Cortex of kidney (tissue), 1 donor: ENCODE measurements at places on chromosomes 7 and 10.

DNA sequence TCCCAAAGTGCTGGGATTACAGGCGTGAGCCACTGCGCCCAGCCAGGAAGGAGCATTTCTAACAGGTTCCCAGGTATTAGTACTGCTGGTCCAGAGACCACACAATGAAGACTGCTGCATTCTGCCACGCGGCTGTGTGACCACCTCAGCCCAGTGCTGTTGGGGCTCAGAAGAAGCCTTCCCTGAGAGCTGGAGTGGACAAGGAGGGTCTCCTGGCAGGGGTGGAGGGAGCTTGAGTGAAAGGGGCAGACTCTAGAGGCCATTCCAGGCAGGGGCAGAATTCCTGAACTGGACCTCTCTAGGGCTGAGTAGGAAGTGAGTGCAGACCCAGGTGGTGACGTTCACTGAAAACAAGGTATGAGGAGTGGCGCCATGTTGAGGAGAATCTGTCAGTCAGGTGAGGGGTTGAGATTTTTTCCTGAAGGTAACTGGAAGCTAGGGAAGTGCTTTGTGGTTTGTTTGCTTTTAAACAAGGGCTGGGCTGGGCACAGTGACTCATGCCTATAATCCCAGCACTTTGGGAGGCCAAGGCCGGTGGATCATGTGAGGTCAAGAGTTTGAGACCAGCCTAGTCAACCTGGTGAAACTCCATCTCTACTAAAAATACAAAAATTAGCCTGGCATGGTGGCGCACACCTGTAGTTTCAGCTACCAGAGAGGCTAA, 67.6 kb downstream of the TACC2 start:
- DNase-seq, result no peak

GRCh38 chr10:110209926-110210673, 2.7 kb downstream of the MXI1 start:
- no peak for DNase-seq

GRCh38 chr7:5082806-5083205, 37.1 kb downstream of the RBAK start:
- no peak for DNase-seq

DNA sequence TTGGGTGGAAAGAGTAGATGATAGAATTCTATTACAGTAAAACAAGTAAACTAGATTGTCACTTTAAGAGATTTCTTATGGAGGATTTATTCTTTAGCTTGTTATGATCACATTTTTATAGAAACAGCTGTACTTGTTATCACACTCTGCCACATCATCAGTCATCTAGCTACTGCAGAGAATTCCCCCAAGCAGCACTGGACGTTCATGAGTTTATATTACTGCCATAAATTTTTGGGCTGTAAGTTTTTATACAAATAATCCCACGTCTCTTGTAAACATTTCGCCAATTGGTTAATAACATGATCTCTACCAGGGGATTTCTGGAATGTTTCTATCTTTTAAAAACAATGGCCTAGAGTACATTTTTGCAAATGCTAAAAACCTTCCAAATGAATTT, 238.8 kb downstream of the POLR1F start:
- DNase-seq, result no peak

GRCh38 chr7:256981-257646, 32.9 kb upstream of the FOXL3 start:
- no peak for DNase-seq

DNA sequence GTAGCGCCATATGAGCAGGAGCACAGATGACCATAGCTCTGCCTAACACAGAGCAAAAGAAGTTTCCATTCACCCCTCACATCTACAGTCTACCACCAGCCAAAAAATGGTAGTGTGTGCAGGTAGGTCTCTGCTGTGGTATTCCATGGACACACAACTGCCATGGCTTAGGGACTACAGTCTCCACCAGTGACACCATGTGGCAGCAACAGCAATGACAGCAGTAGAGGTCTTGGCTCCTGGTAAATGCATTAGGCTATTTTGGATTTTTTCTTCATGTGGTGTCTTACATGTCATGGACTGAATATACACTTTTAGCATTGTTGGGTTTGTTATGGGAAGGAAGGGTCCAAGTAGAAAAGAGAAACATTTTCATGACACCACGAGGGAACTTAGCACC, 70.1 kb upstream of the CABCOCO1 start:
- DNase-seq, result no peak

GRCh38 chr7:34062341-34062740, 157.0 kb downstream of the BMPER start:
- no peak for DNase-seq

DNA sequence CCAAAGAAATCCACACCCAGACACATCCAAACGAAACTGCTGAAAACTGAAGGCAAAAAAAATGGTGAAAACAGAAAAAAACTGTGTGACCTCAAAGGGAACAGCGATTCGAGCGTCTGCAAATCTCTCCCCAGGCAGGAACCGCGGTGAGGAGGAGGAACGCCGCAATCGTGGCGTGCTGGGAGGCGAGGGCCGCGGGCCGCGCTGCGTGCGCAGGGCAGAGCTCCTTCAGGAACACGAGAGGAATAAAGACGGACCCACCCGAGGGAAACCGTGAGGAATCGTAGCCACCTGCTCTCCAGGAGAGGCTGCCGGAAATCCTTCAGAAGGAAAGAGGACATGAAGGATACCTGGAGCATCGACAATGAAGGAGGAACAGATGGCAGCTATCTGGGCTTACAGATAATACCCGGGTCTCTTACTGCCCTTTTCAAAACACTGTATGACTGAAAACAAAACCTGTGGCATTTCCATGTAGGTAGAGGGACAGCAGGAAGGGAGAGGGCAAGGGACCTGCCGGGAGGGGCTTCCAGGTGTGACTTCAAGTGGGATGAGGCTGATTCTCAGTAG, 266.0 kb downstream of the MAD1L1 start:
- DNase-seq, result no peak

DNA sequence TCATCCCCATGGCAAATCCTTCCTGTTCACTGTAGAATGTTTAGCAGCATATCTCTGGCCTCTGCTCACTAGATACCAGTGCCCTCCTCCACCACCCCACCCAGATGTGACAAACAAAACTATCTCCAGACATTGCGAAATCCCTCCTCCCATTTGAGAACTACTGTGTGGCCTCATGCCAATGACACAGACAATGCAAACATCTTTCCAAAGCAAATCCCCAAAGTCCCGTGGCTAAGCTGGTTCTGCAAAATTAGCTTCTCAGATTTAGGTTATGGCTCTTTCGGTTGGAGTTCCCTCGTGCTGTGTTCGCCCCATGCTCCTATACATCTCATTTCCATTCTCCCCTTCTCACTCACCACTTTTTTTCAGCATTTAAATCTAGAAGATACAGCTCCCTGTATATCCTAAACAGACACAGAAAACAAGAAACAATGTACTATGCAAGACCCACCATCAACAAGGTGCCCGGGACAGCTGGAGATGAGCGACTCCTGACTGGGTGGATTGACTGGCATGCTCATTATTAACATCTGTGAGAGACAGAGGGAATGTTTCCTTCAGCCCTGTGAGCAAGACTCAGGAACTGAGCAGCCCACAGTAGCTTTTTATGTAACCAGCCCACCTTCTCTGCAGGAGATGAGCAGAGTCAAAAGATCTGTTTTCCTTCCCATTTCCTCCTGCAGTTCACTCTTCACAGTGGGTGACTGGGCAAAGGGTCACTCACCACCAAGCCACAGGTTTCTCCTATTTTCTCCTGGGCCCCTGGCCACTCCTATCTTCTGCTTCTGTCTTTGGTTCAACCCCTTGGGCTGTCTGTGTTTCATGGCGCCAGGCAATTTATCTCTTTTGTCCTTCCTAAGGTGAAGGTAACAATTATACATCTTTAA, 225.7 kb upstream of the AOAH start:
- no peak for DNase-seq

DNA sequence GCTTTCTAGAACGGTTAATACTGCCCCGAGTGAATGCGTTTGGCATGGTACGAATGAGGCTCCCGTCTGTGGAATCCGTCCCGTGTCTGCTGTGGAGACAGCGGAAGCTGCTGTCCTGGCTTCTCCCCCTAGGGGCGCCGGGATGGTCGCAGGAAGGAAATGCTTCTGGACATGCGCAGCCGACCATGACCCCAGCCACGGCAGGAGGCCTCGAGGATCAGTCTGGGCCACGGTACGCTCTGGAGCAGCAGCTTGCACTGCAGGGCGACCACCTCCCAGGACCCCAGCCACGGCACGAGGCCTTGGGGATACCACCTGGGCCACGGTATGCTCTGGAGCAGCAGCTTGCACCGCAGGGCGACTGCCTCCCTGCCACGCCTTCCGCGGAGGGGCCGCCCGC, 107.9 kb downstream of the CYTH3 start:
- no peak for DNase-seq

GRCh38 chr10:77189075-77189474, 448.5 kb downstream of the KCNMA1 start:
- no peak for DNase-seq

- DNase-seq, result no peak
These were observed 12.0 kb upstream of the COMTD1 start for GRCh38 chr10:75247797-75248196.

GRCh38 chr7:101058355-101058754, 26.9 kb upstream of the TRIM56 start:
- DNase-seq, result no peak

GRCh38 chr7:28661826-28662595, 249.7 kb downstream of the CREB5 start:
- no peak for DNase-seq

- DNase-seq, result no peak
These were observed 501.5 kb upstream of the GALNT17 start for GRCh38 chr7:70630440-70630817.

DNA sequence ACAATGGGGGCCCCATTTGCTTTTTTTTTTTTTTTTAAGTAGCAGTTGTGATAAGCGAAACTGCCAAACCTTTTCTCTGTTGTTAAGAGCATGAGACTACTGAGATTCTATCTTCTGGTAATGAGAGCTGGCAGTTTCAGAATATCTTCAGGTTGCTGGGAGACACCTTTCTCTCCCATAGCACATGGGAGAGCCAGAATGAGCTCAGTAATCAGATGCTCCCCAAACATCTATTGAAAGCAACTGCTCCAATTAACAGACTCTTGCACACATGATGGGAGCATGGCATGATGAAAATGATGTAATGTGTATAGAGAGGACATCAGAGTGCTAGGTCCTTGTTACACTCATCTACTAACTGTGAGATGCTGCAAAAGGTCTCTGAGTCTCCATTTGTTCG, 18.8 kb downstream of the MYO3A start:
- DNase-seq, result no peak

DNA sequence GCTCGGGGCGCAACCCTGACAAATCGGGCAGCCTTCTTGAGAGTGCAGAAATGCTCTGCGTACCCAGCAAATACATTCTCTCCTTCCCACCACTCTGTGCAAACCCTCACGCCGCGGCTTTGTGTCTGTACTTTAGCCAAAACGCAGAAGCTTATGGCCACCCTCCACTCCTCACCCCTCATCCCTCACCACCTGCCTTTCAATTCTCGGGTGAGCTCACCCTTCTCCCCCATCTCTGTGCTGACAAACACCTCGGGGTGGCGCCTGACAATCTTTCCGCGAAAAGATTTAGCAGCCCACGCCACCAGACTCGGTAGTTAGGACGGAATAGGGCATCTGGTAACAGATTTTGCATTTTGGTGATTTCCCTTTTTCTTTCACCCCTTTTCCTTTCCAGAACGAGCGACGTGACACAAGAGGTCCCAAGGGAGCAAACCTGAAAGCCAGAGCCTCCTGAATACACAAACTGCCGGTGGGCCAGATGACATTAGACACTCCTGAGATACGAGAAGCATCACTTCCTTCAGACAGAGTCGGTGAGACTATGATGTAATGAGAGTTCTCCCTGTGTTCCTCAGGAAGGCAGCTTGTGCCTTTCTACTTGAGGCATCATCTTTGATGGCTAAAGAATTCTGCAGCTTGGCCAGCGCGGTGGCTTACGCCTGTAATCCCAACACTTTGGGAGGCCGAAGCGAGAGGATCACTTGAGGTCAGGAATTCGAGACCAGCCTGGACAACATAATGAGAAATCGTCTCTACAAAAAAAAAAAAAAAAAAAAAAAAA, 671 bp upstream of the ATAD1 start:
- no peak for DNase-seq

DNA sequence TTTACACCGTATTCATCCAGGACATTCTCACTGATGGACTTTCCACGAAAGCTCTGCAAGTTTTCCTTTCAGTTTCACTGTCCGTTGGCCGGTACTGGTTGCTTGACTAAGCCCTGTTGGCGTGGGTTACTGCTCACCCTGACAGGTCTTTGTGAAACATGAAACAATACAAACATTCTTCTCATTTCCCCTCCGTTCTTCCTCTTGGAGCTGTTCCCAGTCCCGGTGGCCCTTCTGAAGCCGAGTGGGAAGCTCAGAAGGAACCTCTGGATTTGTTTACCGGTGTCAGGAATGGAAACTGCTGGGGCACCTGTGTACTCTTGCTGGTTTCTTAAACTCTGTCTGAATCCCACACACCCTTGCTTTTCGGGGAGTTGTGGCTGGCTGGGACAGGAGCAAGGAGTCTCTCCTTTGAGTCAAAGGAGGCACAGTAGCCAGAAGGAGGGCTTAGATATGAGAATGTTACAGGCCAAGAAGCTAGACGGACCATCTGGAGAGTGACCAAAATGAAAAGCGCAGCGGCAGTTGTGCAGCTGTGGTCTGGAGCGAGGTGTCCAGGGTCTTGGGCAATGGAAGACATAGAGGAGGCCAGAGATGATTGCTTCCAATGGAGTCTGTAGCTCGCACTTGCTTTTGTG, 45.7 kb downstream of the LYZL2 start:
- DNase-seq, result no peak

- DNase-seq, result no peak
These were observed 397.6 kb upstream of the LRRN3 start for GRCh38 chr7:110693344-110693743.

DNA sequence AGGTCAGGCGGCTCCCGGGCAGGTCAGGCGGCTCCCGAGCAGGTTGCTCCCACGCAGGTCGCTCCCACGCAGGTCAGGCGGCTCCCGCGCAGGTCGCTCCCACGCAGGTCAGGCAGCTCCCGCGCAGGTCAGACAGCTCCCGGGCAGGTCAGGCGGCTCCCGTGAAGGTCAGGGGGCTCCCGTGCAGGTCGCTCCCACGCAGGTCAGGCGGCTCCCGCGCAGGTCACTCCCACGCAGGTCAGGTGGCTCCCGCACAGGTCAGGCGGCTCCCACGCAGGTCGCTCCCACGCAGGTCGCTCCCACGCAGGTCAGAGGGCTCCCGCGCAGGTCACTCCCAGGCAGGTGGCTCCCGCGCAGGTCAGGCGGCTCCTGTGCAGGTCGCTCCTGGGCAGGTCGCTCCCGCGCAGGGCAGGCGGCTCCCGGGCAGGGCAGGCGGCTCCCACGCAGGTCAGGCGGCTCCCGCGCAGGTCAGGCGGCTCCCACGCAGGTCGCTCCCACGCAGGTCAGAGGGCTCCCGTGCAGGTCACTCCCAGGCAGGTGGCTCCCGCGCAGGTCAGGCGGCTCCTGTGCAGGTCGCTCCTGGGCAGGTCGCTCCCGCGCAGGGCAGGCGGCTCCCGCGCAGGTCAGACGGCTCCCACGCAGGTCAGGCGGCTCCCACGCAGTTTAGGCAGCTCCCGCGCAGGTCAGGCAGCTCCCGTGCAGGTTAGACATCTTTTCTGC, 30.7 kb downstream of the PTPRN2 start:
- DNase-seq, result no peak
